ENCODE measurements at places on chromosomes 3 and 15.

- DNase-seq: no peak
Observed at GRCh38 chr3:13034861-13035260, 38.4 kb downstream of the IQSEC1 start.

- DNase-seq: no peak
Observed at GRCh38 chr3:196149375-196149774, 61.8 kb downstream of the ZDHHC19 start.

- DNase-seq: peak; percentile 38
Observed at GRCh38 chr3:136250903-136251460, 842 bp downstream of the PCCB start.

DNA sequence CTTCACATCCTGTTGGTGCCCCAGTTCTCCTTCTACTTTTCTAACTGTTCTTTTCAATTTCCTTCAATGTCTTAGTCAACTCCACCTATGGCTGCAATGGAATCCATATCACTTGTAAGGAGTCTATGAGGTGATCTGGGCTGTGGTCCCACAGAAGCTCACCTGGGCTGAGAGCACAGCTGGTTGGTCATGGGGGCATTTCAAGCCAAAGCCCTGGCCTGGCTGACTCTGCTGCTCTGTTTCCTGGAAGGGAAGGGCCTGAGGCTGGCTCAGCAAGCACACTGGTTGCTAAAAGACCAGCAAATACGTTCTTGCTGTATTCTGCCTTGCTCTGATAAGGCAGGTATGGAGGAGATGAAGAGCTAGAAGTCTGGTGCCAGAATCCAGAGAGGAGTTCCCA is 29.0 kb downstream of the AMOTL2 start:
- no peak for DNase-seq

GRCh38 chr15:48105936-48106335 is 14.9 kb upstream of the SLC24A5 start:
- no peak for DNase-seq

- DNase-seq: no peak
Observed at GRCh38 chr3:112775011-112775742, 71.5 kb downstream of the CD200R1L start.

- DNase-seq: no peak
Observed at GRCh38 chr3:131079086-131079485, 52.4 kb downstream of the NEK11 start.

GRCh38 chr3:108320746-108321350 is 24.5 kb downstream of the HHLA2 start:
- DNase-seq: no peak

All from activated naive CD8-positive, alpha-beta T cell treated with anti-CD3 and anti-CD28 coated beads, Interleukin-2, amount 50 U/mL, for 24 hours (primary cell).